ENCODE measurements at places on chromosomes 12 and 14. TPM values are rescaled to one million over a fixed set of nuclear protein-coding genes. Genes with fewer than 3 reads are reported as not detected.

DNA sequence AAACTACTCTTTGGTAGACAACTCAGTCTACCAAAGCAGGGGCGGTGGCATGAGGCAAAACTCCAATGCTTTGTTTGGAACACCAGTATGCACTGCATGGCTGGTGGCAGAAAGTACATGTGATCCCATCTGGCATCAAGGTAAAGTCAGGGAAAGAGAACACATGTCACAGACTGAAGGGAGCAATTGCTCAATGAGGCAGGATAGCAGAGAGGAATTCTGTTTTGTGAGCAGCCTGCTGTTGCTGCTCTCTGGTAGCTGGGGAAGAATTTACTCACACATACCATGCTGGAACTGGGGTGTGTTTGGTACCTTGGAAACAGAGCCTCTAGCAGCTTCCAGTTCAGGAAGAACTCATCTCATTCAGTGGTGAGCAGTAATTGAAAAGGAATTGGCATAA lies 84.8 kb downstream of the HELB start:
- DNase-seq: no peak

DNA sequence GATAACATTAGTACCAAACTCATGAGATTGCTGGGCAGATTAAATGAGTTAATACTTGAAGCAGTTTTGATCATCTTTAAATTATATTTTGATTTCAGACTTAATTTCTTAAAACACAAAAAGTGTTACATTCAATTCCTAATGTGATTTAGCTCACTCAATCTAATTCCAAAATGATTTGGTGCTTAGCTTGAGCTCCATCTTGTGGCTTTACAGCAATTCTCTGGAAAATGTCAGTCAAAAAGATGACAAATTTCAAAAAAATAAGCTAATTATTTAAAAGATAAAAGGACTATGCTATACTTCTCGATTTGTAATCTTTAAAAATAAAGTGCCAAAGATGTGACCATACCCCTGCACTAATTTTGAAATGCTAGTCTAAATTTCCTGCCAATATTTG lies 10.1 kb downstream of the LLPH start:
- no peak for DNase-seq

- no peak for DNase-seq
Observed at GRCh38 chr12:59580050-59580449, 15.8 kb upstream of the SLC16A7 start.

GRCh38 chr12:87801860-87802720 lies 227.1 kb downstream of the C12orf50 start:
- no peak for DNase-seq

The KLHL33 gene
- 0.04 TPM for total RNA-seq

GRCh38 chr14:68622856-68623255 lies 170.0 kb downstream of the ZFP36L1 start:
- no peak for DNase-seq

The TAS2R7 gene
- not detected for total RNA-seq

- no peak for DNase-seq
Observed at GRCh38 chr14:102084931-102085330, 1.9 kb downstream of the HSP90AA1 start.

DNA sequence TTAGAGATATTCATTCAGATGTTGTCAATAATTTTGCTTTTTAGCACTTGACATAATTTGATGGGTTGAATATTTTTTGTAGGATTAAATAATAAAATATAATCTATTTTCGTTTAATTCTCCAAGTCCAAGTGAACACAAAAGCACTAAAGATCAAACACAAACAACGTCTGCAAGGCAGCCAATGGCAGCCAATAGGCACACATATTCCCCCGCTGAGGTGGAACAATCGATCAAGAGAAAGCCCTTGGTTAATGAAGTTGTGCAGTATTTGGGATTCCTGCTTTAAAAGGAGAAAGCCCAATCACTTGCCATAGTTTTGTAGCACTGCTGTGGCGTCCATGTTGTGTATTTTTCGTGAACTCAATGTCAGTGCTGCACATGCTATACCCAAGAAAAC lies 1.5 kb downstream of the DHRS7 start:
- DNase-seq: no peak

The PLD4 gene
- 0.05 TPM for total RNA-seq

The MYO1H gene
- 0.51 TPM for total RNA-seq

DNA sequence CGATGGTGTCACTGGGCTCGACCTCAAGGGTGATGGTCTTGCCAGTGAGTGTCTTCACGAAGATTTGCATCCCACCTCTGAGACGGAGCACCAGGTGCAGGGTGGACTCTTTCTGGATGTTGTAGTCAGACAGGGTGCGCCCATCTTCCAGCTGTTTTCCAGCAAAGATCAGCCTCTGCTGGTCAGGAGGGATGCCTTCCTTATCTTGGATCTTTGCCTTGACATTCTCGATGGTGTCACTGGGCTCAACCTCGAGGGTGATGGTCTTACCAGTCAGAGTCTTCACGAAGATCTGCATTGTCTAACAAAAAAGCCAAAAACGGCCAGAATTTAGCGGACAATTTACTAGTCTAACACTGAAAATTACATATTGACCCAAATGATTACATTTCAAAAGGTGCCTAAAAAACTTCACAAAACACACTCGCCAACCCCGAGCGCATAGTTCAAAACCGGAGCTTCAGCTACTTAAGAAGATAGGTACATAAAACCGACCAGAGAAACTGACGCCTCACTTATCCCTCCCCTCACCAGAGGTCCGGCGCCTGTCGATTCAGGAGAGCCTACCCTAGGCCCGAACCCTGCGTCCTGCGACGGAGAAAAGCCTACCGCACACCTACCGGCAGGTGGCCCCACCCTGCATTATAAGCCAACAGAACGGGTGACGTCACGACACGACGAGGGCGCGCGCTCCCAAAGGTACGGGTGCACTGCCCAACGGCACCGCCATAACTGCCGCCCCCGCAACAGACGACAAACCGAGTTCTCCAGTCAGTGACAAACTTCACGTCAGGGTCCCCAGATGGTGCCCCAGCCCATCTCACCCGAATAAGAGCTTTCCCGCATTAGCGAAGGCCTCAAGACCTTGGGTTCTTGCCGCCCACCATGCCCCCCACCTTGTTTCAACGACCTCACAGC lies 717 bp downstream of the UBC start:
- DNase-seq: peak; percentile 75

- no peak for DNase-seq
Observed at GRCh38 chr12:125187780-125188741, 122.8 kb downstream of the AACS start.

- no peak for DNase-seq
Observed at GRCh38 chr14:50057331-50057730, 59.0 kb downstream of the VCPKMT start.

DNA sequence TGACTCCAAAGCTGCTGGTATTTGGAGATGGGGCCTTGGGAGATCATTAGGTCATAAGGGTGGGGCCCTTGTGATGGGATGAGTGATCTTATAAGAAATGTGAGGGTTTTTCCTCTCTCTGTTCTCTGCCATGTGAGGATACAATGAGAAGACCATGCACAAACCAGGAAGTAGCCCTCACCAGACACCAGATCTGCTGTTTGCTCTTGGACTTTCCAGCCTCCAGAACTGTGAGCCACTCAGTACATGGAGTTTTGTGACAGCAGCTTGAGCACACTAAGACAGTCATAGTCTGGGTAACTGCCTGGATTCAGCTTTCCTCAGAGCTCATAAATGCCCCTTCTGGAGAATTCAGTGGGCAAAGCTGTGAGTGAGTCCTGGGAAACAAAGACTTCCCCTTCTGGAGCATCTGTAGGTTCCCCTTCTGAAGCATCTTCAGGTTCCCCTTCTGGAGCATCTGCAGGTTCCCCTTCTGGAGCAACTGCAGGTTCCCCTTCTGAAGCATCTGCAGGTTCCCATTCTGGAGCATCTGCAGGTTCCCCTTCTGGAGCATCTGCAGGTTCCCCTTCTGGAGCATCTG lies 11.0 kb upstream of the PPP4R3A start:
- DNase-seq: no peak

DNA sequence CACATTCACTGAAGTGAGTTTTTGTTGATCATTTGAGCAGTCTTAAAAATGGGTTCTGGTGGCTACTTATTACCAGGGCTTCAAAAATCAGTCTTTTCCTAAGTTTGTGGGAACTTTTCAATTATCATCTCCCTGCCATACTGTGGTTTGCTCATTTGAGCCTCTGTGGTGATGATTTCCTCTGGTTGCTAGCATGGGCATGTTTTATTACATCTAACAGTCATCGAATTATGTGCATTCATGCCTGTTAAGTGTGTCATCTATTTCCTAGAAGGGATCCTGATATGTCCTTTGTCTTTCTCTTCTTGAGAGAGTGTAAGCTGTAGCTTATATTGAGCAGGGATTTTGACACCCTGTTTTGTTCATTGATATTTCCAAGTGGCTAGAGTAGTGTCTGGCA lies 116.8 kb downstream of the WIF1 start:
- no peak for DNase-seq

DNA sequence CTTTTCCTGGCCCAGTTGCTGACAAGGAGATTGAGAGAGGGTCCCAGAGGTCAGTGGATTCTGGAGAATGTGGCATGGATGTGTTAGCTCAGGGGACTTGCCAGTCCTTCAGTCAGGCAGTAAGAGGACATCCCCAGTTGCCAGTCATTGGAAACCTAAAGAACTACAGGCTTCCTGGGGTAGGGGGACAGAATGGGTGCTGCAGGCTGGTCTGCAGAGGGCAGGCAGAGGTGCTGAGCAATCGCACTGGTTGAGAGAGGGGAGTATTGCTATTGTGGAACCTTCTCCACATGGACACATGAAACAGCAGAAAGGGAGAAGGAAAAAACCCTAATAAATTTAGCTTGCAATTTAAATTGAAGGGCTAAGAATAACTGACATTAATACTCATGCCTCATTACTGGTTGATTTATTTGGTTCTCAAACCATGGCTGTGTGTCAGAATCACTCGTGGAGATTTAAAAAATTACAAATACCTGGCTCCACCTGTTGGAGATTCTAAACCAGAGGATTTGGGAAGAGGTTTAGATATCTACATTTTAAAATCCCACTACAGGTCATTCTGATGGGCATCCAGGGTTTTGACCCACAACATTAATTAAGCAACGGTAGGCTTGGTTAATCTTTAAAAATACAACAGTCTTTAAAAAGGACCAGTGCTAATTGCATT lies 71.2 kb upstream of the SLC38A2 start:
- DNase-seq: no peak

The DERA gene
- 41.9 TPM for total RNA-seq

GRCh38 chr14:88727057-88727456 lies 65.7 kb downstream of the EML5 start:
- DNase-seq: no peak

The RPGRIP1 gene
- total RNA-seq: 0.19 TPM

The KMT2D gene
- 132 TPM for total RNA-seq

The GPR162 gene
- 5.5 TPM for total RNA-seq

The TGM1 gene
- total RNA-seq: 5.8 TPM

GRCh38 chr14:64673748-64674147 lies 30.5 kb upstream of the PLEKHG3 start:
- DNase-seq: no peak

DNA sequence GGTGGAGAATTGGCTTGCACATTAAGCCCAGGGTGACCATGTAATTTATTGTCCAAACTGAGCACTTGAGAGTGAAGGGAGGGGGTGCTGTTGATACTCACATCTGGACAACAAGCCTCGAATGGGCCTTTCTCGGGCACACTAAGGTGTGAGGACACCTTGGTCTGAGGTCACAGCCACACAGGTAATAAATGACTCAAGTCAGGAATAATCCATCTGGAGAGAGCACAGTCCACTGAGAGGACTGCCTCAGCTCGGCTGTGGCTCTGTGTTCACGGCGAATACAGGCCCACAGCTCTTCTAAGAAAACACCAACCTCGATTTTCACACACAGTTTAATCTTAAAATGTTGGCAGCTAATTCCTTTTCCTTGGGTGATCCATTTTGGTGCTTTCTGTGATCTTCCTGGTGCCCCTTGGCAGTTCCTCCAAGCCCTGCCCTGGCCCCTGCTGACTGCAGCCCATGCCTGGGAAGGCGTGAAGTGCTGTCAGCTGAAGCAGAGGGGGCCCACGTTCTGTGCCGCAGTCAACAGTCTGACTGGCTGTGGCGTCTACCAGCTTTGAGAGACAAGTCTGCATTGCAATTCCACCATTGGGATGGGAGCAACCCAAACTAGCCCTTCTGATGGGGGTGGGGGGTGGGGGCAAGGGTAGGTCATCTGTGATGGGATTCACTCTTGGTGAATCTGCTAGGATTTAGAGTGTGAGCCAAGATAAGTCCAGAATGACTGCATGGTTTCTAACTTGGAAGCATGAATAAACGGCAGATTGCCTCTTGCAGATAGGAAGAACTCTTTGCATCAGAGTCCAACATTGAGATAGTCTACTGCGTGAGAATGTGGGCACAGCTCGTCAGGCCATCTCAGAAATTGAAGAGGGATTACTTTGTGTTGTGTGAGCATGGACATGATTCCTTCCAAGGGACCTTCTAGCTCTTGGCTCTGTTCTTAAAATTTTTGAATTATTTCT lies 42.8 kb downstream of the ZNF664 start:
- DNase-seq: no peak

The CD69 gene
- not detected for total RNA-seq

GRCh38 chr14:105123981-105124765 lies 44.4 kb downstream of the JAG2 start:
- DNase-seq: no peak

The IFNG-AS1 gene
- total RNA-seq: not detected

DNA sequence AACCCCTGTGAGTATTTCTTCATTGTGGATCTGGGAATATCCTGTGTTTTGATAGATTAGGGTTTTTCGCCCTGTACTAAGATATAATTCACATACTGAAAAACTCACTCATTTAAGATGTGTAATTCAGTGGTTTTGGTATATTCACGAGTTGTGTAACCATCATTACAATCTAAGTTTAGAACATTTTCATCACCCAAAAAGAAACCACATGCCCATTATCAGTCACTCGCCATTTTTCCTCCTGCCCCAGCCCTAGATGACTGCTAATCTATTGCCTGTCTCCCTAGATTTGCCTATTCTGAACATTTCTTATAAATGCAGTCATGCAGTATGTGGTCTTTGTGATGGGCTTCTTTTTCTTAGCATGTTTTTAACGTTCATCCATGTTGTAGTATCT lies 67.9 kb upstream of the ATF1 start:
- no peak for DNase-seq

The DNAI7 gene
- total RNA-seq: 3.1 TPM

DNA sequence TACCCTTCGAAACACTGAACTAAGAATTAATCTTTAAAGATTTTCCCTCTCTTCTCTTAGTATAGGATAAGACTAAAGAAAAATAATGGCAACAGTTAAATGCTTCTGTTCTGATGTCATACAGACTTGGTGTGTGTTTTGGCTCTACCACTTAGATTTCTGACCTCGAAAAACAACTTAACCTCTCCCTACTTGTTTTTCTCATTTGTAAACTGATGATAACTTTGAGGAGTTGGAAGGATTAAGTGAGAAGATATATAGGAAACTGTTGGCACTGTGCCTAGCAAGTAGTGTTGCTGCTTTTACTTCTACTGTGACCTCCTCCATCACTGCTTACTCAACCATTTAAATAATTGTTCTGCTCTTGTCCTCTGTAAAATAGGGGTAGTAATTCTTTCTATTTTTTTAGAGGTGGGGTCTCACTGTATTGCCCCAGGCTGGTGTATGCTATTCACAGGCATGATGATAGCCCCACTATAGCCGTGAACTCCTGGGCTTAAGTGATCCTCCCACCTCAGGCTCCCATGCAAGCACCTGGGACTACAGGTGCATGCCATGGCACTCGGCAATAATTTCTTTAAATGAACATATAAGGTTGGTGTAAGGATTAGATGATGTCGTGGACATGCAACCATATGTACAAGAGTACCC lies 22.4 kb downstream of the PALS1 start:
- no peak for DNase-seq

GRCh38 chr14:78282437-78282836 lies 112.3 kb downstream of the NRXN3 start:
- DNase-seq: no peak
